ENCODE measurements at places on chromosomes 16 and 17.
A peak's percentile ranks its signal among the peaks of the same experiment; 100 is the strongest.

GRCh38 chr17:49382556-49382955 is 20.5 kb upstream of the ZNF652 start:
- no peak for DNase-seq

GRCh38 chr16:8950580-8951077 is 13.1 kb downstream of the USP7 start:
- DNase-seq: no peak

DNA sequence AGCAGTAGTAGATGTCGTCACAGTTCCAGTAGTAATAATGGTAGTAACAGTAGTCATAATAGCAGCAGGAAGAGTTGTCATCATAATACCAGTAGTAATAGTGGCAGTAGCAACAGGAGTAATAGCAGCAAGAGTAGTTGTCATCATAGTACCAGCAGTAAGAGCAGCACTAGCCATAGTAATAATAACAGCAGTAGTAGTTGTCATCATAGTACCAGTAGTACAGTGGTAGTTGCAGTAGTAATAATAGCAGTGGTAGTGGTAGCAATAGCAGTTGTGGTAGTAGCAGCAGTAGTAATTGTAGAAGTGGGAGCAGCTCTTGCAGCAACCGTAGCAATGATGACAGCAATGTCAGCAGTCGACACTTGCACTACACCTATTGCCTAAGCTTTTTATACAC is 502.8 kb downstream of the HS3ST4 start:
- DNase-seq: no peak

DNA sequence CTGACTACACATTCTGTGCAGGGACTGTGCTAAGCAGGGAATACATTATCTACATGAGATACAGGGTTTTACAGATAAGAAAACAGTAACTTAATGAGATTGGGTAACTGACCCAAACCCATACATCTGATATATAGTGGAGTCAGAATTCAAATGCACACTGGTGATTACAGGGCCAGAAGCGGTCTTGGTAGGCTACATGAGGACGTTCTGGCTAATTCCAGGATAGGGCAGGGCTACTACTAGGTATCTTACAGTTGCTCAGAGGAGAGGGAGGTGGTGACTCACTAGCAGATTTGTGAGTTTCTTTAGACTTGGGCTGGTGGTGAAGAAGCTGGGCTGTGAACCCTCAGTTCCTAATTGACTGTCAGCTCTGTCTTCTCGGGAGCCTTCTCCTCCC is 21.4 kb downstream of the TRIM16 start:
- no peak for DNase-seq

GRCh38 chr16:75323198-75323597 is 71.8 kb upstream of the BCAR1 start:
- DNase-seq: no peak

- no peak for DNase-seq
These were observed 889 bp downstream of the MBTD1 start for GRCh38 chr17:51258756-51259563.

GRCh38 chr16:85296859-85297660 is 184.8 kb upstream of the CIBAR2 start:
- DNase-seq: peak; percentile 19

GRCh38 chr17:50424996-50425681 is 879 bp upstream of the ACSF2 start:
- no peak for DNase-seq

- DNase-seq: no peak
These were observed 107.0 kb upstream of the RPL38 start for GRCh38 chr17:74096456-74096855.

GRCh38 chr17:6599364-6599763 is 41.1 kb downstream of the KIAA0753 start:
- DNase-seq: no peak

- DNase-seq: no peak
These were observed 268.8 kb downstream of the SEC14L1 start for GRCh38 chr17:77409282-77410161.

- no peak for DNase-seq
These were observed 3.2 kb downstream of the MED31 start for GRCh38 chr17:6648181-6648580.

DNA sequence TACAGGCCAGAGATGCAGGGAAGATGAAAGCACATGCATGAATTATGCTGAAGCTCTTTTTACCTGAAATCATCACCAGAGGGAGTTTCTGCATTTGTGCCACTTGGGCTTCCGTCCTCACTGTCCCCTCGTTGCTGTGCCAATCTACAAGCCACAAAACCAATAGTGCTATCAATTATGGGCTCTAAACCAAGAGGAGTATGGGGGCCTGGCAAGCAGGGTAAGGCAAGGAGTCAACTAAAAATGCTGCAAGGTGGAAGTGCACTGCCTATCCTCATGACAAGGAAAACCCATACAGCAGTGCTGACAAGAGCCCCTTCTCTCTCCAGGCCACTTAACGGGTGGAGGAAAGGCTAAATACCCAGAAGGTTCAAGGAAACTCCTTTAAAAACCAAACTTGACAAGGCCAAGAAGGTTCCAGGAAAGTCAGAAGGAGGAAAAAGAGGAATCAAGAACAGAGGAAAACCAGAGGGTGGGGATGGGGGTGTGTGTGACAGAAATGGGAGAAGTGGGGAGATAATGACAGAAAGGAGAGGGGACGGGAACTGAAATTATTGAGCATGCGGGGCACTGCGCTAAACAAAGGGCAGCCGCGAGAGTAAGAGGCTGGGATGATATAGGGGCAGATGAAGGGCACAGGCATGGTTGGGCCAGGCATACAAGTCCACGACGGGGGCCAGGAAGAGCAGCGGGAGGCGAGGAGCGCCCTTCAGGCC is 674 bp downstream of the C17orf75 start:
- DNase-seq: no peak

- DNase-seq: no peak
These were observed 1.1 kb downstream of the ABCA9 start for GRCh38 chr17:69059458-69060175.

DNA sequence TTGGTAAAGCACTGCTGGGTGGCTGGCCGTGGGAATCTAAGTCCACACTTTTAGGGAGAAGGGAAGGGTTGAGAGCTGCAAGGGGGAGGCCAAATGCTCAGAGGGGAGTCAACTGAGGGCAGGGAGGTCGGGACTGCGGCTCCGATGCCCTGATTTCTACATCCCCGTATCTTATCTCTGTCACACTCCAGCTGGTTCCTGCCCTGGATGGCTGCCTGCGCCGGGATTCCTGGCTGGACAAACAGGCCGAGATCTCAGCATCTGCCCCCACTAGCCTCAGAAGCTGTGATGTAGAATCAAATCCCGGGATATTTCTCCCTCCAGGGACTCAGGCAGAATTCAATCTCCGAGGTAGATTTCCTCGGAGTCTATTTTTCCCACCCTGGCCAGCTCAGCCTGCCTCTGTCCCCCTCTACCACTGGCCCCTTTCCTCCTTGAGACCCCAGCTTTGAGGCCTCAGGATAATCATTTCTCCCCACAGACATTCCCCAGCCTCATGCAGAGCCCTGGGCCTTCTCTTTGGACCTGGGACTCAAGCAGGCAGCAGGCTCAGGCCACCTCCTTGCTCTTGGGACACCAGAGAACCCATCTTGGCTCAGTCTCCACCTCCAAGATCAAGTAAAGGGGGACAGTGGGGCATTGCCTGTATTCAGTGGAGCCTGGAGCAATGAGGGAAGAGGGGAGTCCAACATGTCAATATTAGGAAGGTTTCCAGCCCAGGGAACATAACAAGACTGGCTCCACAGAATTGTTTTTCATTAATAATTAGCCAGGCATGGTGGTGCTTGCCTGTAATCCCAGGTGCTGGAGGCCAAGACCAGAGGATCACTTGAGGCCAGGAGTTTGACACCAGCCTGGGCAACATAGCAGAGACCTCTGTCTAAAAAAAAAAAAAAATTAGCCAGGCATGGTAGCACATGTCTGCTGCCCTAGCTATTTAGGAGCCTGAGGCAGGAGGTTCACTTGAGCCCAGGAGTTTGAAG is 1.8 kb downstream of the SHBG start:
- no peak for DNase-seq

GRCh38 chr16:56936491-56936890 is 4.5 kb downstream of the HERPUD1 start:
- DNase-seq: no peak

DNA sequence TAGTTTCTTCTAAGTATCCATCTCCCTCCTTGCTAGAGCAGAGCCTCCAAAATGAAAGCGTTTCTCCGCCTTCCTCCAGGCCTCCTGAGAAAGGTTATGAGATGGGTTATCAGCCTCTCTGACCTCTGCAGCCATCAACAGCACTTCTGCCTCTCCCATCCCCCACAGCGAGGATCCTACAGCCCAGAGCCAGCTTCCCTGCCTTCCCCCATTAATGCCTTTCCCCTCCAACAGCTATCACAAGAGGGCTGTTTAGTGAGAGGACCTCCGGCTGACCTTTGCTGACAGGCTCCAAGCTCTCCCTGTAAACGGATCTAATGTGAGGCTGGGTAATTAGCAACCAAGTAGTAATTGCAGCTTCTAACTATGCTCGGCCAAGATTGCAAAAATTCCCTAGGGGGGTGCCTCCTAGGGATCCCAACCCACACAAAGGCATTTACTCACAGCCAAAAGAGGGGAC is 55.8 kb downstream of the ZFHX3 start:
- DNase-seq: no peak
